Kidney epithelial cell (primary cell): ENCODE measurements at places on chromosomes 2 and 18.

GRCh38 chr2:17520761-17521160 lies 2.5 kb upstream of the RAD51AP2 start:
- no peak for DNase-seq

DNA sequence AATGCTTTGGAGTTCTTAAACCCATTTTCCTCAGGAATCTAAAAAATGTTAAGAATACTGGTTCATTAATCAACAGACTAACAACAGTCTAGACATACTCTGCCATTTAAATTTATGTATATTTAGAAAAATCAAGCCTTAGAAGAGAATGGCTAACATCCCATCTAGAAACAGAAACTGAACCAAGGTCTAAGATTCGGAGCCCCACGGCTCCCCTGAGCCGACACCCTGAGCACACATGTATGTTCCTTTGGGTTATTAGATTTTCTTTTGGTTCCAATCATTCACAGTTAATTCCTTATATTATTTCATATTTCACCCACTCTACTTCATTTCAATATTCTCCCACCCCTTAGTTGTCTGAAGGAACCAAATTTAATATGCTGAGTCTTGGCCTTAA lies 94.8 kb upstream of the HNRNPA3 start:
- no peak for DNase-seq

- no peak for DNase-seq
Observed at GRCh38 chr18:74546007-74546406, 11.7 kb downstream of the CNDP1 start.

DNA sequence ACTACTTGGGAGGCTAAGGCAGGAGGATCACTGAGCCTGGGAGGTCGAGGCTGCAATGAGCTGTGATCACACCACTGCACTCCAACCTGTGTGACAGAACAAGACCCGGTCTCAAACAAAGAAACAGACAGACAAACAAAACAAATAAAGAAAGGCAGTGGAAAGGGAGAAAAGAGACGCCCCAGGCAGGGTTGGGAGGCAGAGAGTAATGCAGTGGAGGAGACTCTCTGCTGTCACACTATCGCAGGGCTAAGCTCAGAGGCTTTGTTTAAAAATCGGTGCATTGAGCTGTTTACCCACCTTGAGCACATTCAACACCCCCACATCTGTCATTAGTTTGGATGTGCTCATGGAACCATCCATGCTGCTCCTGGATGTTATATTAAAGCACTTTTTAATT lies 84.2 kb upstream of the RMP24 start:
- no peak for DNase-seq

- peak; percentile 66 for DNase-seq
Observed at GRCh38 chr2:64866797-64867196, 122.4 kb upstream of the SLC1A4 start.

GRCh38 chr18:77851802-77852201 lies 602.2 kb downstream of the GALR1 start:
- no peak for DNase-seq

- no peak for DNase-seq
Observed at GRCh38 chr18:67218556-67218955, 298.0 kb downstream of the DSEL start.

DNA sequence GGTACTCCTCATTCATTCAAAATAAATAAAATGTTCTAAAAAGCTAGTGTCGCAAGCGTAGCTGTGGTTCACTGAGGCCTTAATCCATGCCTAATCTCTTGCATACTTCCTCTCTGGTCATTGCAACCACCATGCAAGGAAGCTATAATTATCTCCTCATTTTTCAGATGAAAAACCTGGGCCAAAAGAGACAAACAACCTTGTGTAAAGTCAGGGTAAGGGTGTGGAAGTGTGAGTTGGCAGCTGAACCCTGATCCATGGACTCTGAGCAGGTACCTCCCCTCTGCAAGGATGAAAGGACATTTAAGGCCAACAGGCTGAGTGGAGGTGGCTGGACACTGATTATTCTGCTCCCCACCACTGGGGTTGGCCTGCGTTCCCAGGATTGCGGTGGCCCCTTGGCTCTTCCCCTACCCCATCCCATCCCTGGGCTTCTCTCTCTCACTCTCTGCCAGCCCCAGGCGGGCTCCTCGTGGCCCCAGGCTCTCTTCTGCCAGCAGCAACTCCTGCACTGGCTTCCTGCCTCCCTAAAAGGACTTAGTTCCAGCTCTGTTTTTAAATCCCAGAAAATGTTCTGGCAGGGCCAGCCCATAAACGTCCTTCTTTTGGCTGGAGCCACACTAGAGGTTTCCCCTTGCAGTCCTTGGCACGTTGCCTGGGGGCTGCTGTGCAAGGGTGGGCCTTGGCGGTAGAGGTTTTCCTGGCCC lies 72.0 kb upstream of the AFF3 start:
- no peak for DNase-seq

DNA sequence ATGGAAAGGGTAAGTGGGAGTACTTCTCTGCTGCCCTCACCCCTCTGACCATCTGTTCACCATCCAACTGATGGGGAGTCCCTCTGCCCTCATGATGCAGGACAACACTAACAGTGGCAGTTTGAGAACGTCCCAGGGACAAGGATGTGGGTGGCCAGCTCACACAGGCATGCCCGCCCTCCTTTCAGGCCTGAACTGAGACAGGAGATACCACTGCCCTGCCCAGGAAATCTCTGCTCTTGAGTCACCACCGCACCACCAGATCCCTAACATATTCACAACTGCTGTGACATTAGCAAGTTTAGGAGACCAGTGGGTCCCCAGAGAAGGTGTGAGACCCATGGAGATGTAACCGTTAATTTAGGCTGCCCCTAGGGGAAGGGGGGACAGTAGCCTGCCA lies 66.2 kb downstream of the TRAPPC8 start:
- DNase-seq: no peak

DNA sequence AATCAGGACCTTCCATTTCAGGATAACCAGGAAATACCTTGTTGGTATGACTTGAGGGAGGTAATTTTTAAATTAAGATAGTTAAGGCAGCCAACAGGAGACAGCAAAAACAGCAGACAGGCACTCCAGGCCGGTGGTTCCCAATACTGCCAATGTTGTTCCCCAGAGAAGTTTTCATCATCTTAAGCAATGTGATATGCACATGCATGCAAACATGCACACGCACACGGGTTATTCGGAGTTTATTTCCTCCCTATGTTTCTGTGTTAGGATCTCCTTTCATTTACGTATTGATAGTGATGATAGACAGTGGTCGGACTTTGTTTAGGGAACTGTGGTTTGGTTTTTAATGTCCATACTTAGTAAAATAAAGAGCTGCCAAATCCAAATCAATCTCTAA lies 55.3 kb downstream of the STEAP3 start:
- no peak for DNase-seq

DNA sequence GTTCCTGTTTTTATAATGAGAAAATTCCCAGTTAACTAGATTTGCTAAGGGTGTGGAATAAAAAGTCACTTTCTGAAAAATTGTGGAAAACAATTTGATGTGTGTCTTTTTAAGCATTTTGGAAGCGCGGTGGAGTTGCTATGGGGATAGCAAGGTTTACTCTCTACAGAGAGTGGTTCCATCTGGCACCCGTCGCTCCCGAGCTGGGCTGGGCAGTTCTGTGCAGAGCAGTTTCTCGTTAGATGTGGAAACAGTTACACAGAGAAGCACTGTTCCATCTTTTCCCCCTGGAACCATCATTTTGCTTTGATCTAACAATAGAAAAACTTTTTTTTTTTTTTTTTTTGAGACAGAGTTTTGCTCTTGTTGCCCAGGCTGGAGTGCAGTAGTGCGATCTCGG lies 17.4 kb downstream of the LDLRAD4 start:
- no peak for DNase-seq

- DNase-seq: peak; percentile 39
Observed at GRCh38 chr2:189574793-189575475, 5.7 kb downstream of the SLC40A1 start.
